ENCODE measurements at places on chromosomes 5 and 9.

- DNase-seq: no peak
Observed at GRCh38 chr9:83296123-83296522, 233.2 kb upstream of the RASEF start.

DNA sequence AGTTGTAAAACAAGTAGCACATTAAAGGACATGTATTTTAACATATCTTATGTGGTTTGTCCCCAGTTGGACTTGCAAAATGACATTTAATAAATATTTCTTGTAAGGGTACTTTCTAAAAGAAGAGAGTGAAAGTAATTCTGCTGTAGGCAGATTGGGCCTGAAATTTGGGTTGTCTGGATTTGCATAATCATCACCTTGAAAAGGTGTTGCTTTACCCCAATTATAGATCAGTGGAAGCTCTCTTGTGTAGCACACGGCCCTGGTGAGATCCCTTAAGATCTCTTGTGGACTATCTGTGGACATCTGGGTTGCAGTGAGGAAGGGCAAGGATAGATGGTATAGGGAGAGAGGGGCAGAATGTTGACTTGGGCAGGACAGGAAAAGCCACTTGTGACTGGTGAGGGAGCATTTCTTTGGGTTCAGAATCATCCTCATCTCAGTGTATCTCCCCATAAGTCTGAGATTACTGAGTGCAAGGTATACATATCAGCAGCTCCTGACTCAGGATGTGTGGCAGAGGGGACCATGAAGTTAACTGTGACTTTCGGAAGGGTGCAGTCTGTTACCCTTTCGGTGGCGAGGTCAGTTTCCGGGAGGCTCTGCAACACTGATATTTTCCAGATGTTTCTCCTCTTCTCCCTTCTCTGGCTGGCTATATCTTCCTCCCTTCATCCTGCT lies 2.0 kb upstream of the TNFAIP8 start:
- no peak for DNase-seq

DNA sequence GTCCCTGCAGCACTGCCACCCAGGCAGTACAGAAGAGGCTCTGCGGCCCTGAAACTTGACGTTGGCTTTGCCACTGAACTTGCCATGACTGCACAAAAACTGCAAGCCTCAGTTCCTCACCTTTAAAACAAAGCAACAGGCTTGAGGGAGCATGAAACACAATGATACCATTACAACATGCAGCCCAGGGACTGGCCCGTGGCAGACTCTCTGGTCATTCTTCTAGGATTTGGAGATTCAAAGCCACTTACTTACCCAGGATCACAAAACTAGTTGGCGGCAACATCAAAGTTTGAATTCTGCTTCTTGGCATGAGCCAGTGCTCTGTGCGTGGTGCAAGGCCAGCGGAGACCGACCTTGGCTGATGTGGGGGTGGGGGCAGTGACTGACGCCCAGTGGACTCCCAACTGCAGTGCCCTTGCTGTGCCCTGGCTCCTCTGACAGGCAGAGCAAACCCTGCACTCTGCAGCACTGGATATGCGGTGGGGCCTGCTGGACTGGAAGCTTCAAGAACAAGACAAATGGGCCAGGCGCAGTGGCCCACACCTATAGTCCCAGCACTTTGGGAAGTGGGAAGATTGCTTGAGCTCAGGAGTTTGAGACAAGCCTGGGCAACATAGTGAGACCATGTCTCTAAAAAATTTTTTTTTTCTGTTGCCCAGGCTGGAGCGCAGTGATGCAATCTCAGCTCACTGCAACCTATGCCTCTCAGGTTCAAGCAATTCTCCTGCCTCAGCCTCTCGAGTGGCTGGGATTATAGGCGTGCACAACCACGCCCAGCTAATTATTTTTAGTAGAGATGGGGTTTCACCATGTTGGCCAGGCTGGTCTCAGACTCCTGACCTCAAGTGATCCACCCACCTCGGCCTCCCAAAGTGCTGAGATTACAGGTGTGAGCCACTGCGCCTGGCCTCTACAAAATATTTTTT lies 18.9 kb downstream of the SQSTM1 start:
- DNase-seq: no peak

DNA sequence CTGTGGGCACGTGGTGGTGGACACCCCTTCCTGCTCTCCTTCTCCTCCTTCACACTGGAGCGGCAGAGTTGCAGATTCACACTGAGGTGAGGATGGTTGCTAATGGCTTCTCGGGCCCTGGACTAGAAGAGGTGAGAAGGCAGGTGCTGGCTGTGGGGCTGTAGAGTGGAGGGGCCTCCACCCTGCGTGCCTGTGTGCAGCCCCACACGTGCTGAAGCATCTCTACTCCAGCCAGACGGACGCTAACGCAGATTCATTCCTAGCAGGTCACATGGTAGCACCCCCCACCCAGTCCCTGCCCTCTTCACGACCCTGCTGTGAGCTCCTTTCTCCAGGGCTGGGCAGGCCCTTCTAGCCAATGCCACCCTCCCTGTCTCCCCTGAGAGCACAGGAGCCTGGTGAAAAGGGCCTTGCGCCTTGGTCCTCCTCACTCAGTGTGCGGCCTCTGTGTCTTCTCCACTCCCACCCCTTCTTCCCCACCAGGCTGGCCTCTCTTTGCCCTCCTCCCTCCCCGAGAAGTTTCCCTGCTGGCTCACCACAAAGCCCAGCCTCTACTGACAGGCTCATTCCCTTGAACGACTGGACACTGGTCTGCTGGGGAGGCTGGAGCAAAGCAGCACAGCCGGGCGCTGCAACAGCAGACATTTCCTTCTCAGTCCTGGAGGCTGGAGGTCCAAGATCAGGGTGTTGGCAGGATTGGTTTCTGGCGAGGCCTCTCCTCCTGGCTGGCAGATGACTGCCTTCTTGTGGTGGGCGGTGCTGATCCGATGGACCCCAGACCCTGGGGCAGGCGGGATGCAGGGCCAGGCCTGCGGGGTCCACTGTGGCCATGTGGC lies 14.2 kb downstream of the CACNA1B start:
- DNase-seq: no peak

DNA sequence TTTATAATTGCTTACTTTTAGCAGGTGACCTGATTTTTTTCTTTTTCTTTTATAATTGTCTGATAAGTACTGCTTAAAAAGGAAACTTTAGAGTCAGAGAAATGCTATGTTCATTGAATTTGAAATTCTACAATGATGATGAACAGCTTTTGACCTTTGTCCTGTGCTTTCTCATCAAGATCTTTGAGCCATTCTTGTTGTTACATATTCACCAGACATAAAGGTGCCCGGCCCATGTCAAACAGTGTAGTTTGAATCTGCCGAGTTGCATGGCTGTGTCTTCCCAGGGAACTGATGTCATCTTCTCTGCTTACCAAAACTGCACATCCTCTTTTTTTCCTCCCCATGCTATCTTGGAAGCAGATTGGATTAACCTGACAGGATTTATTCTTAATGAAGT lies 163.6 kb downstream of the LRRC70 start:
- DNase-seq: no peak

All from hepatic stellate cell (primary cell).